Activated CD8-positive, alpha-beta memory T cell treated with anti-CD3 and anti-CD28 coated beads, Interleukin-2, amount 10 ng/mL, durations not matched to agents 7 days and 5 days (primary cell): ENCODE measurements at places on chromosomes 1 and 21. TPM values are rescaled to one million over a fixed set of nuclear protein-coding genes. Genes with fewer than 3 reads are reported as not detected.
A peak's percentile ranks its signal among the peaks of the same experiment; 100 is the strongest.

GRCh38 chr1:157193702-157194391 lies 55.7 kb upstream of the ETV3 start:
- peaks cover 39% of the 10 kb centered on the region for H3K27me3 ChIP-seq
- no peaks in the 10 kb centered on the region for H3K36me3 ChIP-seq
- H3K4me3 ChIP-seq, result no peak overlapping the region
- H3K4me1 ChIP-seq, result peaks cover 8% of the 10 kb centered on the region

DNA sequence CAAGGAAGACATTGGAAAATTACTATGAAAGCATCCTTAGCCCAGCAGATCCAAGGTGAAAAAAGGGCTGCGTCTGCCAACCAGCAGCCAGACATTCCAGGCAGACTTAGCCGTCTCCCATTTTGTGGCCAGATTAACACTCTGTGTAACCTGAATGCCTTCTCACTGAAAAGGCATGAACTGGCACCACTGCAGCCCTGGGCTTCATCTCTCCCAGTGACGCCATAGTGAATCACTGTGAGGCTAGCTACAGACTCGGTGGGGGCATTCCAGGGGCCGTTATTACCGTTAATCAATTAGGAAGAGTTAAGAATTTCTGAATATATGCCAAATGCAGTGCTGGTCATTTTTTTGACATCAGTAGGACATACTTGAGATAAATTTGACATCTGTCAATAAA lies 627.4 kb downstream of the LMO4 start:
- no peak overlapping the region for H3K27ac ChIP-seq
- no peak overlapping the region for H3K4me3 ChIP-seq
- H3K27me3 ChIP-seq, result peaks cover 15% of the 10 kb centered on the region
- DNase-seq, result no peak
- H3K4me1 ChIP-seq, result no peaks in the 10 kb centered on the region

- H3K27ac ChIP-seq, result no peak overlapping the region
Observed at GRCh38 chr1:150311762-150312161, 9.6 kb upstream of the PRPF3 start.

DNA sequence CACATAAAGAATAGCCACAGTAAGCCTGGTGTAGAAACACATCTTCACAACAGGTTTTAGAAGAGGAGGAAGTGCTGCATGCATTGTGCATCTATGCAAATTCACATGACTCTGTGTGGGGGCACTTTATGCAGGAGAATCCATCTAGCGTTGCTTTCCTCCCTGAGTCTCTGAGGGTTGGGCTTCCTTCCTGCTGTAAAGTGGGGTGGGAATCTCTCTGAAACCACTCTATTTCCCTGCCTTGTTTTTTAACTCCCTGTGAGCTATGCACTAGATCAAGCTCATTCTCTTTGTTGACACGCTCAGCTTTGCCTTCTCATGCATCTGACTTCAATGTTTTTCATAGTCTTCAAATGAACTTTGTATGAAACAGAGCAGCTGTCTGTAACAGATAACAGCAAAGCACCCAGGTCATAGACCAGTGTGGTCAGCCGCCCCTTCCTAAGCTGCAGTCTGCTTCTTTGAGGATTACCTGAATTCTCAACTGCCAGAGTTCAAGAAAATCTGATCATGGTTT lies 102.7 kb upstream of the DPH5 start:
- H3K4me3 ChIP-seq, result peak overlapping the region; percentile 12
- DNase-seq, result no peak
- peaks cover 6% of the 10 kb centered on the region for H3K27me3 ChIP-seq
- peaks cover 8% of the 10 kb centered on the region for H3K36me3 ChIP-seq
- H3K4me1 ChIP-seq, result peaks cover 49% of the 10 kb centered on the region
- peak overlapping the region; percentile 78 for H3K27ac ChIP-seq

DNA sequence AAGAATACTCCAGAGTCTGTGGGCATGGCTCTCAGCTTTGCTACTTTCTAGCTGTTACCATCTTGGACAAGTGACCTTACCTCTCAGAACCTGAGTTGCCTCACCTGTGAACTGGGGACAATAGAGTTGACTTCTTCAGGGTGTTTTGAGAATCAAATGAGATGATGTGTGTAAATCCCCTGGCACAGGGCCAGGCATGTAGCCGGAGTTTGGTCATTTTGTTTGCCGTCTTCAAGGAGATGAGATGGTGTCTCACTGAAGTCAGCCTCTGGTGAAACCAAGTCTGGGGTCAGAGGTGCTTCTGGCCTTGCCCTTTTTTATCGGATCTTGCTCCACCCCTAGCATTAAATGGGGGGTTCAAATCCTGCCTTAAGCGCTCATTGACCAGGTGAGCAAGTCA lies 149.2 kb upstream of the TMEM51 start:
- no peak overlapping the region for H3K27ac ChIP-seq
- H3K4me1 ChIP-seq, result no peaks in the 10 kb centered on the region
- DNase-seq, result no peak
- no peaks in the 10 kb centered on the region for H3K36me3 ChIP-seq
- no peaks in the 10 kb centered on the region for H3K27me3 ChIP-seq
- H3K4me3 ChIP-seq, result no peak overlapping the region

GRCh38 chr1:20223551-20224419 lies 37.5 kb upstream of the PLA2G2C start:
- H3K27me3 ChIP-seq, result peaks cover 70% of the 10 kb centered on the region
- H3K4me1 ChIP-seq, result no peaks in the 10 kb centered on the region
- H3K27ac ChIP-seq, result no peak overlapping the region

- DNase-seq, result no peak
- no peaks in the 10 kb centered on the region for H3K36me3 ChIP-seq
- H3K27me3 ChIP-seq, result no peaks in the 10 kb centered on the region
- no peak overlapping the region for H3K4me3 ChIP-seq
- no peak overlapping the region for H3K27ac ChIP-seq
Observed at GRCh38 chr1:247740721-247741120, 2.3 kb downstream of the OR14K1 start.

- no peaks in the 10 kb centered on the region for H3K36me3 ChIP-seq
- H3K4me1 ChIP-seq, result no peaks in the 10 kb centered on the region
- no peak overlapping the region for H3K27ac ChIP-seq
- peaks cover 63% of the 10 kb centered on the region for H3K27me3 ChIP-seq
Observed at GRCh38 chr1:37038227-37039093, 4.1 kb upstream of the GRIK3 start.

Gene CLCNKA
- total RNA-seq, result not detected

Gene HTR6
- not detected for total RNA-seq

Gene DIO1
- total RNA-seq, result not detected

Gene GON4L
- 91.9 TPM for total RNA-seq
